ENCODE measurements at places on chromosomes 7 and 10.

- DNase-seq: no peak
These were observed 25.4 kb upstream of the TNKS2 start for GRCh38 chr10:91772869-91773268.

GRCh38 chr10:92149261-92149660 lies 141.6 kb downstream of the CPEB3 start:
- no peak for DNase-seq

- no peak for DNase-seq
These were observed 296.0 kb upstream of the KIAA1217 start for GRCh38 chr10:23912884-23913404.

DNA sequence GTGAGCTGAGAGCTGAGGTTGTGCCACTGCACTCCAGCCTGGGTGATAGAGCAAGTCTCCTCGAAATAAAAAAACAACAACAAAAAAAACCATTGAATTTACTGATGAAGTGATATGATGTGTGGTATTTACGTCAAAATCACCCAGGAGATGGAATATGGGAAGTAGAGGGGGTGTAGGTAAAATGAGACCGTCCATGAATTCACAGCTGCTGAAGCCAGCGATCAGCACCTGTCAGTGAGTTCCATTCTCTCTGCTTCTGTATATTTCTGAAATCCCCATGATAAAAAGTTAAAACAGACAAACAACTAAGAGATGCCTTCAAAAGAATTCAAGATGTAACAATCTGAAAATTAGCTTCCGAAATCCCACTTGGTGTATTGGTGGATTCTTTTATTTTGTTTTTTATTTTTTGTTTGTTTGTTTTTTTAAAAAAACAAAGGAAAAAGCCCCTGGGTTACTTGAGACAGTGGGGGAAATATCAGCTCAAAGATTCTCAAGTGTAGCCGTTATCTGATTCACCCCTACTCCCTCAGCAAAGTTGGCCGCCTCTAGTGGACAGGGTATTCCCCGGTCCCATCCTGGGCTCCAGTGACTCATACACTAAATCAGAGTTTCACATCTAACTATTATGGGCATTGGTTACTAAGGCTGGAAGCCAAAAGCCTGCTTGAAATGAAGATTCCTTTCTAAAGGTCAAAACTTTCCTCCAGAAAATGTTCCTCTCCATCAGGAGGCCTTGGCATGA lies 76.4 kb downstream of the MAP3K8 start:
- DNase-seq: no peak

GRCh38 chr10:75061709-75062505 lies 49.5 kb upstream of the SAMD8 start:
- peak; percentile 47 for DNase-seq

DNA sequence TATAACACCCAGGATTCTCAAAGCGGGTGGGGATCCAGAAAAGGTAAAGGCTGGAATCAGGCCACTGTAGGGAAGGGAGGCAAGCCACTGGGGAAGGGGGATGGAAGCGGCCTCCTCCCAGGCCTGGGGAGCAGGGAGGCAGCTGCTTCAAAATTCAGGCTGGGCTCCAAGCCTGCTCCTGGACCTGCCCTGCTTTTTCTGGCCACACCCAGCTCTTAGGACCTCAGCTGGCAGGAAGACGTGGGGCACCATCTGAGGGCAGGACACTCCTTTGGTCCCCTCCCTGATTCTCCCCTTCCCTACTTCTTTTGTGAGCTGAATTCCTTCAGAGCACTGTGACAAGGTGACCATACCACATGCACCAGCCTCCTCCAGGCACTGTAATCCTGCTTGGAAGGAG lies 4.6 kb upstream of the LBX1 start:
- no peak for DNase-seq

GRCh38 chr10:100998991-100999741 lies 442 bp upstream of the LZTS2 start:
- peak; percentile 97 for DNase-seq

DNA sequence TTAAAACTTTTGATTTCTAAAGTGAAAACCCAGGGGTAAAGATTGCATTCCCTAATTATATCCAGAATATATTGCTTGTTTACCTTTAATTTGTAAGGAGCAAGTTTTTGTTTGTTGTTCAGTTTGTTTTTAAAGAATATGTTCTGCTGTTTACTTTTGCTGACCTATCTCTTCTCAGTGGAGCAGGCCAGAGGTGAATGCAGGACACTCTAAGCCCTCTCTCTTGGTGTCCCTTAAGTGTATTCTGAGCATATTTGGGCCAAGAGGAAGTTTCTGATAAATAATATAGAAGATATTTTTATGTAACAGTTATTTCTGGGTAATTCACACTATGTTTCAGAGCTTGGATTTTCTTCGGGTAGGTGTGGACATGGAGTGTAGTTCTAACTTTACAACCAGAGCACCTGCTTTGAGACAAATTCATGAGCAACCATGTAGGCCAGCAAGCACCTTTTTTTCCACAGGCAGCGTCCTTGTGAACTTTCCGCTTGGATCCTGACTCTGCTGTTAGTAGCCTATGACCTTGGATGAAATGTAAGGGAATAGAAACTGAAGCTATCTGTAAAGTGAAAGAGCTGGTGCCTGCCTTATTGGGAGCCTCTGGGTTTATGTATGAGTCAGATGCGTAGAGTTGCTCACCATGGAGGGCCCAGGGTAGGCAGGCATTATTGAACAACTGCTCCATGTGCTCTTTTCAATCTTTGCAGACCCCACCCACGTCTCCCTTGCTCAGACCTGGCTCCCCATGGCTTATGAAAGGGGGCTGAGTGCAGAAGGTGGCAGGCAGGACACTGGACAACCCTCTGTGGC lies 16.1 kb downstream of the OGDH start:
- no peak for DNase-seq

- no peak for DNase-seq
These were observed 655.9 kb upstream of the IGFBP3 start for GRCh38 chr7:46576950-46577349.

DNA sequence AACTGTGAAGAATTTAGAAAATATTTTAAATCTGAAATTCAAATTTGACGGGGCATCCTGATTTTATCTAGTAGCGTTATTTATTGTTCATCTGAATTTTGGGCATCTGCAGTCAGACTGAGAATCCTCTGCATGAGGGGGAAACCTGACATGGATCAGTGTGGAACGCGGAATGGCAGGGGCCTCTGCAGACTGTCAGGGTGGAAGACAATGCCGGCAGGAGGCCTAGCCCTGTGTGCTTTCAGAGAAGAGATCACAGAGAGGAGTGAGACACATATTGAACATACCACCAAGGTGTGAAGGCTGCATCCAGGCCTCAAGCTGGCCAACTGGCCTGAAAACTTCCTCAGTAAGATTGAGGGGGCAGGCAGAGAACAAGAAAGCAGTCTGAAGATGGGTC lies 921.1 kb upstream of the GHITM start:
- no peak for DNase-seq

GRCh38 chr7:29139796-29140195 lies 6.5 kb downstream of the CPVL start:
- no peak for DNase-seq

DNA sequence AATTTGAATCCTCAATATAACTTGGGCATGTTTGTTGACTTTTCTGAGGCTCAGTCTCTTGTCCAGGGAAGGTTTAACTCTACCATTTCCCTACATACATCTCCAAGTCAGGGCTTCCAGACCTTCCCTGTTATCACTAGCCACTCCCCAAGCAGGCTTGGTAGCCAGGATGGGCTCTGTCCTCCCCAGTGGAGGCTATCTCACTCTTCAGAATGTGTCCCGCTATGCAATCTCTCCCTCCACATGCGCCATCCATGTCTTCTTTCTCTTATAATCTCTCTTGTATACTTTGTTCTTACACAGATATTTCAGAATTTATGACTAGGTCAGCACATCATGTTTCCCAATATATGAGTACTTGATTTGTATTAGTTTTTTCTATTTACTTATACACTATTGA lies 310.4 kb downstream of the HGF start:
- no peak for DNase-seq

DNA sequence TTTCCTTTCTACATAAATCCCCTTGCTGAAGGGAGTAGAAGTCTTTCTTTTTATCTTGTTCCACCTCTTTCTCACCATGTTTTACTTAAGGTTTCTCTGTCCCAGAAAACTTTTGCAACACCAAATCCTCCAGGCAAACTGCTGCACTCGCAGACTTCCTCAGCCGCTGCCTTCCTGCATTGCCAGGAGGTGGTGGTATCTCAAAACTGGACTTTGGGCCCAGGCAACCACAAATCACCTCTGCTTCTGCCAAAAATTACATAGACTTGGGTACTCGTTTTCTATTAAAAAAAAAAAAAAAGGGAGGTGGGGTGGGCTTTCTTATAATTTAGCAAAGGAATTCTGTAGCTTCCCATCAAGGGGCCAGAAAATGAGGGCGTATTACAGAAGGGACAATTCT lies 14.7 kb downstream of the INA start:
- no peak for DNase-seq

DNA sequence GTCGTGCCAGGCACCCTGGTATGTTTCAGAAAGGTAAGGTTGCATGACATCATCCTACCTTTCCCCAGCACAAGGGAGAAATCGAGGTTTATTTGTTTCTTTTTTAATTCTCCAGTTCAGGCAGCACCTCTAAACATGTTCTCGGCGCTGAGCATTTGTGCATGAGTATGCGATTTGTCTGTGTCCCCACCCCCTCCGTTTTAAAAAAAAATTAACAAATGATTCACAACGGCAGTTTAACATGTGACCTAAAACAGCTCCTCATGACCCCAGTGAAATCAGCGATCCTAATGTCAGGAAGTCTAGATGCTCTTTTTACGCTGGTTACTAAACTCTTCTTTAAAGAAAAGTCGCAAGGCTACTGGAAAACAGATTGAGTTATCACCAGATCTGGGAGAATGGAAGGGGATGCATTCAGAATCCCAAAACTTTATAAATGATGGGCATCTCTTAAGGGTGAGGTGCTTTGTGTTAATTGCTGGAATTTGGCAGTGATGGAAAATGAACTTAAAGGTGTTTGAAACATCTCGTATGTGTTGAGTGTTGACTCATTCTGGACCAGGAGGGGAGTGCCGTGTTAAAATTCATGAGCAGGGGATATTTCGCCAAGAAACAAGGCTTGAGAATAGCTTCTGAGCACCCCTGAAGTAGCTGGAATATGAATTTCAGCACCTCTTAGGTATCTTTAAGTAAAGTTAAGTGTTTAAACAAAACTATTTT lies 106.8 kb upstream of the PDCD4 start:
- no peak for DNase-seq

GRCh38 chr7:135512135-135512887 lies 2.4 kb upstream of the CNOT4 start:
- no peak for DNase-seq

- DNase-seq: peak; percentile 61
These were observed 219.0 kb downstream of the GLRX3 start for GRCh38 chr10:130354976-130355795.

DNA sequence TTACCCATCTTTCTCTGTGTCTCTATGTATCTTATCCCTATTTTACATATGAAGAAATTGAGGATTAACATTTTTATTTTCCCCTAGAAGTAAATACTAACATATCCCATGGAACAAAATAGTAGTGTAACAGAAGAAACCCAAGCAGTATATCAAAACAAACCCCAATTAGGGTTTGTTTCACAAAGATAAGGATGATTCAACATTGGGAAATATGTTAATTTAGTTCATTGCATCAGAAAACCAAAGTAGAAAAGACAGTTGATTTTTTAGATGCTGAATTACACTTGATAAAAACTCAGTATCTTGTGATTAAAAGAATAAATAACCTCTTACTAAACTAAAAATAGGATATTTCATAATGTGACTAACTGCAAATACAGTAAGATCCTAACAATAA lies 87.8 kb downstream of the GLCCI1 start:
- no peak for DNase-seq

DNA sequence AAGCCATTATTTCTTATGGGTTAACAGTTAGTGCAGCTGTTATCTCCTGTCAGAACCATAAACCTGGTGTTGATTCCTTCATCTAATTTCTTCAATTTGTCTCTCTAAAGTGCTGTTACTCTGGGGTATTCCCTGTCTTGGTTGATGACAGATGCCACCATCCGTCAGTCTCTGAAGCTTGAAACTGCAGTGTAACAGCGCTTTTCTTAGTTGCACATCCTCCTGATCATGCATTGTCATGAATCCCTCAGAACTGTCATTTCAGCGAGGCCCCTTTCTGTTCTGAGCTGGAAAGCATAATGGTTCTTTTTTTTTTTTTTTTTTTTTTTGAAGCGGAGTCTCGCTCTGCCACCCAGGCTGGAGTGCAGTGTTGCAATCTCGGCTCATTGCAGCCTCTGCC lies 193.9 kb downstream of the SDK1 start:
- no peak for DNase-seq

DNA sequence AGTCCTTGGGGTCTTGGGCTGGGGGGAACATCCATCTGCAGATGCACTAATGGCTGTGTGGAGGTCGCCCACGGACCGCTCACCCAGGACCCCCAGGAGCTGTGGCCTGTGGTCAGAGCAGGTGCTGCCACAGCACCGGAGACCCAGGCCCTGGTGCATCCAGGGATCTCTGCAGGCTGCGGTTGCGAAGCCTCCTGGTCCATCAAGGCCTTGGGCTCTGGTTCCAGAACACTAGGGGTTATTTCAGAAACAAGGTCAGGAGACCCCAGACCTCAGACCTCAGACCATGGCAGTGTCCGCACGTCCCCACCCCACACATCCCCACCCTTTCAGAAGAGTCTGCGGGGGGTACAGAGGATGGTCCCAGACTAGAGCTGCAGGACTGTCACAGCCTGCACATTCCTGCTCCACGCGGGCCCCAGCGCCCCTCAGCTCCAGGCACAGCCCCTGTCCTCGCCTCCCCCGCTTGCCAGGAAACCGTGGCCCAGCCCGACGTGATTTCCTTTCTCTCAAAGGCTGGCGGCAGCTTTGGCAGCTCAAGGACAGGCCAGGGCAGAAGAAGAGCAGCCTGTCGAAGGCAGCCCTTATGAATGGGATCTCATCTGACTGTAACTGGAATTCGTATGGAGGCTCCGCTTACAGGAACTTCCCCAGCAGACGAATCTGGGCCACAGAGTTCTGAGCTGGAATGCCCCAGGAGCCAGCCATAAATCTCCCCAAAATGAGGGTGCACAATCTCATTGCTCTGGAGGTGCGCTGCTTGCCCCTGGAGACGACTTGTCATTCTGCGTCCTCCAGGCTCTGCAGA lies 136.2 kb upstream of the RET start:
- peak; percentile 47 for DNase-seq

DNA sequence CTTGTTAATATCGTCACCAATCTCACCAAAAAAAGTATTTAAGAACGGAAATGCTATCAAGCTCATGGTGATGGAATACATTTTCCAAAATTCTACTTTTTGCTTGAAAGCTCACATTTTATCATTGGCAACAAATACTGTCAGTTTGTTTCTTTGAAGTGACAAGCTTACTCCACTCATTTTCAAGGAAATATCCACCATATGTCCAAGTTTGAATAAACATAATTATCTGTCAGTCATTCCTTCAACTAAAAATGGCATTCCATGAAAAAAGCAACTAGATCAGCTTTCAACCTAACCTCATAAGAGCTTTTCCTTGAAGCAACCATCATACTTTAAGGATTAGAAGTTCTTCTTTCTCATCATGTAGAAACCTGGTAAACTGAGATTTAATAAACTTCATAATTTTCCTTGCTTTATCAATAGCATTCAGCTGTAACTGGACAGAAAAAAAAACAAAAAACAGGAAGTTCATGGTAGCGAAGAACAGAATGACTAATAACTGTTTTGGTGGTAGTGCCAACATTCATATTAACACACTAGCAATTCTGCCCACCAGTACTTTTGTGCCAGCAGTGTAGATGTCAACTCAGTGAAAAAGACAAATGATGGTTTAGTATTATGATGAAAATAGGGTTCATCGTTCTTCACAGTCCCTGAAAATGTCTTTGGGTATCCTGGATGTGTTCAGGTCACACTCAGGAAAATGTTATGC lies 764.9 kb downstream of the GRM8 start:
- no peak for DNase-seq
